NCI-H446 (cell line): ENCODE measurements at places on chromosomes 3 and 15.

- DNase-seq: no peak
Measured at GRCh38 chr3:46503200-46503874, 5.6 kb downstream of the RTP3 start.

- no peak for DNase-seq
Measured at GRCh38 chr3:155084567-155084966, 4.4 kb downstream of the MME start.

- DNase-seq: peak; percentile 15
Measured at GRCh38 chr15:26391567-26392194, 381.2 kb downstream of the GABRB3 start.

DNA sequence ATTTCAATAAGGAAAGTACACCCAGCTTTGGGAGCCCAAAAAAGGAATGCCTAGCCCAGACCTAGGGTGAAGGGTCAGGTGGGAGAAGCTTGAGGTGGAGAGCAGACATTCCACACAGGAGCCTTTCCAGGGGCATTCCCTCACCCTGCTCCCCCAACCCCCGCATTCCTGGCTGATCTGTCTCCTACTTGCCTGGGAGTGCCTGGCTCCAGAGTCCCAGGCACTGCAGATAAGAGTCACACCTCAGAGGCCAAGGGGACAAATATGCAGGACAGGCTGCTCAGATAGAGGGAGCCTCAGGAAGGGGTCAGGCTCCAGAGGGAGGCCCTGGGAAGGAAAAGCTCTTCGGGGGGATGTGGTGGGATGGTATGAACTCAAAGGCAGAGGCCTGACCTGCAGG lies 20.8 kb upstream of the HCN4 start:
- DNase-seq: no peak

DNA sequence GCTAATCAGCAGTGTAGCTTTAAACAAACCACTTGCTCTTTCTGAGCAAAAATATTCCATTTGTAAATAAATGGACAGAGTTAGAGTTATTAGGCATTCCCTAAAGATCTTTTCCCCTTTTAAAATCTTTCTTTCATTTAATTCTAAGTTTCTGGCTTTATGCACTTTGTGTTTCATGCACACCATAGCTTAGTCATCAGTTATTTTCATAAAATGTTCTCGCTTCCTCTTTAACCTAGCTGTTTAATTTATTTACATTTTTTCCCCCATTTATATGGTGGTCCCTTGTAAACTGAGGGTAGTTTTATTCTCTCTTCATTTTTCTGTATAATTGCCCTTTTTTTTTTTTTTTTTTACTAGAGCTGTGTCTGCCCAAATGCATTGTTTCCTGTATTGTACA lies 315.0 kb upstream of the LRRFIP2 start:
- DNase-seq: no peak

DNA sequence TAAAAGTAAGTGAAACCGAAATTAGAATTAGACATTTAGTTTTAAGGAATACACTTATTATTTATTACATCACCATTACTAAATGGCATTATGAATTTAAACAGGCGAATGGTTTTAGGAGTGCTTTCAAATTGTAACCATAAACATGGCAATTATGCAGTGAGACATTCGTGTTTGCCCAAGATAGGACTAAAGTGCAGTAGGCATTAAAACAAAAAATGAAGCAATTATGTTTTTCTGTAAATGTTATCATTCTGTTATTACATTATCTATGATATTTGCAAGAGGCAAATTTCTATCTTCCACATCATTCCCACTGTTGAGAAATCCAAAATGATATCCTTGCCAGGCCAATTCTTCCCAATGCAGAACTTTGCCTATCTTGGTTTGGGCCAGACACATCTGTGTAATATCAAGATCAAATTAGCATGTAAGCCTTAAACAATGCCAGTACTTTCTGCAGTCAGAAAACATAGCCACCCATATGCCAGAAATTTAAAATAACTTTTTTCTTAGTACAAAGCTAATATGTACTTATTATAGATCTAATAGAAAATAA lies 156.9 kb downstream of the ATP8B4 start:
- DNase-seq: no peak

DNA sequence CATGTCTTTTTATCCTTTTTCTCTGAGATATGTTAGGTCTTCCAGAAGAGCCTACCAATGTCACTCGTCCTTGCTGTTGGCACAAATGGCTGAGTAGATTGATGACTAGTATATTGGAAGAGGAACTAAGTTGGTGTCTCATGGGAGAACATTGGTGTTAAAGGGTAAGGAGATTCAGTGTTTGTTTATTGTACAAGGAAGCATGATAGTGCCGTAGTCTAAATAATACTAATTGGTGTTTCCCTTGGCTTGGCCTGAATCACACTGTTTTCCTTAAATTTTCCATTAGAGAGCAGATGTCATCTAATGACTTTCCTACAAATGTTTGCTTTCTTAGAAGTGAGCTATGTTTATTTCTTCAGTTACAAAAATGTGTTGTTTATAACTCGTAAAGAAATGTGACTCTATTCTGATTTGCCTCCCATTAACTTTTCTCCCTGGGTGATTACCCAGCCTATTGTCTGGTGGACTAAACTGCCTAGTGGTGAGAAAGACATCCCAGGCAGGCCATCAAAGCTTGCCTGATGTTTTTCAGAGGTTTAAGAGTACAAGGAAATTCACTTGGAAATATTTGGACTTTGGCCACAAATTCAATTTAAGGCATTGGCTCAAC lies 28.7 kb downstream of the ADAMTSL3 start:
- no peak for DNase-seq

DNA sequence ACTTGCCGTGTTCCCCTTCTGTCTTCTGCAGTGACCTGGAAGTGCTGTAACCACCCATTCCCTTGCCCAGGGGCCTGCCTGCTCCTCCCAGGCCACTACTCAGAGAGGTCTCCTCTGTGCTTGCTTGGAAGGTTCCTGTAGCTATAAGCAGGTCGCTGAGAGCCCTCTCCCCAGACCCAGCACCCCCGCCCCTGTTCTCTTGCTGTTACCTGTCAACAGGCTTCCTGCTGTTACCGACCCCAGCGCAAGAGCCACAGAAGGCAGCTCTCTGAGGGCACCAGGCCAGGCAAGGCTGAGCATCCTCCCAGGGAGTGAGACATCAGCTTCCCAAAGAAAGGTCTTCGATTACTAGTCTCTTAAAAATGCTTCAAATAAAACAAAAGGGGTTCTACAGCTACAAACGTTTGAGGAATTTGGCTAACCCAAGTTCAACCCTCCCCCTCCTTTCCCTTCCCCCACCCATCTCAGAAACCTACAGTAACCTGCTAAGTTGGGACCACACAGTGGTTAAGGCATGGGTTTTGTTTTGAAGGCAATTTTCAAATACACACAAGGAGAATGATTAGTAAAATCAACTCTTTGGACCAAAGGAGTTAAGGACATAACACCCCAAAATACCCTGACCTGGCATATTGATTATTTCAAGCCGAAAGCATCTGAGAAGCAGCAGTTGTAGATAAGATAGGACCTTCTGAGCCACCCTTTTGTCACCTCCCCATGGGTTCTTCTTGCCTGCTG lies 74.9 kb upstream of the MFGE8 start:
- no peak for DNase-seq

DNA sequence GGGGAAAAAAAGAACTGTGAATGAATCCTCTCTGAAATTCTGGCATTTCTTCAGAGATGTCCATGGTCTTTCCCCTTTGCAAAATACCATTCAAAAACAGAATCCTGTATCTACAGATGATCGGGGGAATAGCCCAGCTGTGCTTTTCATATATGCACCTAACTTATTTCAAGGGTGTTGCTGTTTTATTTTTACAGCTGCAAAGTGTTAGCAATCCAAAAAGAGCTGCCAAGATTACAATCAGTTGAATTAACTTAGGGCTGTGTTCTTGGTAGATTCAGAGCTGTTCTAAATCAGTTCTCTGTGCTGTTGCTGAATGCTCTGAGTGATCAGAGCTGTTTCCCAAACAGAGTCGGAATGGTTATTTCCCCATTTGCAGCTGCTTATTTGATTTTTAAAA lies 175.7 kb upstream of the SEMA6D start:
- no peak for DNase-seq

DNA sequence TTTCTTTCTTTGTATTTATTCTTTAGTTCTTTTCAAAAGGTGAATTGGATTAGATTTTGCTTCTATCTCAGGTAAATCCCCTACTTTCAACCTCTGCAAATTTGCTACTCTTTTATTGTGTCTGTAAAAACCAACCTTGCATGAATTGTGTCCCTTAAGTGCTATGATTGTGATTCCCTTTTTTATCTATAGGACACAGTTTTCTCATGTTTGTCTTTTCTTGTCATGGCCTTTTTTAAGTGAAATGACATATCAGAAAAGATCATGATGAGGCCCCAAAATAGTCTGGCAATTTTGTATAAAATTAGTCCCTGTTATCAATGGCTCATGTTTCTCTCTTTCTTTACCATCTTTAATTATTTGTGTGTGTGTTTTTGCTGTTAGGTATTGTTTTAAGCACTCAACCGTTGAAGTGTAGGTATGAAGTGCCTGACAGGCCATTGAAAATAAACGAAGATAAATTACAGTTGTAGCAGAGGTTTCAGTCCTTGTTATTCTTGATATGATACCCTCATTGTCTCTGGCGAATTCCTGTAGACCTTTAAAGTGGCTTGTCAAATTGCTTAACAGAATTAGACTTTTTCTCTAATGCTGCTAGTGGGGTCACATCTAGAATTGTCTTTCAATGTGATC lies 184.3 kb downstream of the UBE2E2 start:
- DNase-seq: no peak

DNA sequence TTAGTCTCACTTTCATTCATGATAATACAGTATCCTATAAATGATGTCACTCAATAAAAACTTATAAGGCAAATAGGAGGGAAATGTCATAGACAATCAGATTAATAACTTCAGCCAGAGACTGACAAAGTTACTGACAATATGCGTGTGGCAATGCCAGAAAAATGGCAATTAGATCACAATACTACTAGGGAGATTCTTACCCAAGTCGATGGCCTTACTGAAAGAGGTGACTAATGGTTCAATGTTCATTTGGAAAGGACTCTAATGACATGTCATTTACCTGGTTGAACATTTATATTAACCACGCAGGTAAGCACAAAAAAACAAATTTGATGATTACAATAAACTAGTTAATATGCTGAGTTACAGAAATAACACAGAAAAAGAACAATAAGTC lies 45.9 kb upstream of the WDR5B start:
- no peak for DNase-seq

- DNase-seq: no peak
Measured at GRCh38 chr15:23854912-23855659, 168.0 kb upstream of the NDN start.

DNA sequence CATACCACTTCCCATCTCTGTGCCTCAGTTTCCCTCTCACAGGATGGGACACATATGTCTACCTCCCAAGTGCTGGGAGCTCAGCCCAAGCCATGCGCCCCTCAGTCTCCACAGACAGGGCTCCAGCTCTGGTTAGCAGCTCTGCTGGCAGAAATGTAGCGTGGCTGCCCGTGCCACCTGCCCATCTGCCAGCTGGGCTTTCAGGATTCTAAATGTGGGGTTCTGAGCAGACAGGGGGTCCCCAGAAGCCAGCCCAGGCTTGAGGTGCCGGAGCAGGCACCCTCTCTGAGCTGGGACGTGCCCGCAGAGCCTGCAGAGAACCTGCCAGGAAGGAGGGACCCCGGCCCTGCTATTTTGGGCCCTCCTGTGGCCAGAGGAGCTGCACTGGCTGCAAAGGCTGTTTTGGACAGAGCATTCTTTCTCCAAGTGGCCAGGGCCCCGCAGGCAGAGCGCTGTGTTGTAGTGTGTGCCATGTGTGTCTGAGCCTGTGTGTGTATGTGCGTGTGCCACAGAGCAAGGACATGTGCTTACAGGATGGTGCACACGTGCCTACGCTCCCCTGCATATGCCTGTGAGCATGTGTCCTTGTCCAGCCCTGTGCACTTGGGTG lies 31.7 kb downstream of the PSTPIP1 start:
- no peak for DNase-seq

- no peak for DNase-seq
Measured at GRCh38 chr3:46370839-46371518, at the start of gene CCR5. CCR5 (plus strand) TSS chr3:46370946; CDS start chr3:46372903, 1,957 bp downstream.

DNA sequence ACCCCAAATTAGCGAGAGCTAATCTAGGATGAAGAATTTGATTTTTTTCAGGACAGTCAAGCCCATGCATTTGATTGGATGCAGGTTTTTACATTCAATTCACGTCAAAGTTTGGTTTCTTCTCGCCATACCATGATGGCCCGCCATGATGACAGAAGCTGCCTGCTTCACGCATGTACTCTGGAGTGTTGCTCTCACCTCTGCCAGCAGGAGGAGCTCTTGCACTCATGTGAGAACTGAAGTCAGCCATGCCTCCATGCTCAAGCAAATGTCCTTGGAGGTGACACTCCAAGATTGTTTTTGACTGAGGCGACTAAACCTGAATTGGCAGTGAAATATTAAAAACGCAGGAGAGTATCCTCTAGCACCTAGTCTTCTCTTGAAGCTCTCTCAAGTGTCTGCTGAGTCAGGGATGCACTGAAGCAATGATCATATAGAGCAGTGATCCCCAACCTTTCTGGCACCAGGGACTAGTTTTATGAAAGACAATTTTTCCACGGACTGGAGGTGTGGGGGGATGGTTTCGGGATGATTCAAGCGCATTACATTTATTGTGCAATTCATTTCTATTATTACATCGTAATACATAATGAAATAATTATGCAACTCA lies 120.9 kb downstream of the SAMMSON start:
- DNase-seq: peak; percentile 72

DNA sequence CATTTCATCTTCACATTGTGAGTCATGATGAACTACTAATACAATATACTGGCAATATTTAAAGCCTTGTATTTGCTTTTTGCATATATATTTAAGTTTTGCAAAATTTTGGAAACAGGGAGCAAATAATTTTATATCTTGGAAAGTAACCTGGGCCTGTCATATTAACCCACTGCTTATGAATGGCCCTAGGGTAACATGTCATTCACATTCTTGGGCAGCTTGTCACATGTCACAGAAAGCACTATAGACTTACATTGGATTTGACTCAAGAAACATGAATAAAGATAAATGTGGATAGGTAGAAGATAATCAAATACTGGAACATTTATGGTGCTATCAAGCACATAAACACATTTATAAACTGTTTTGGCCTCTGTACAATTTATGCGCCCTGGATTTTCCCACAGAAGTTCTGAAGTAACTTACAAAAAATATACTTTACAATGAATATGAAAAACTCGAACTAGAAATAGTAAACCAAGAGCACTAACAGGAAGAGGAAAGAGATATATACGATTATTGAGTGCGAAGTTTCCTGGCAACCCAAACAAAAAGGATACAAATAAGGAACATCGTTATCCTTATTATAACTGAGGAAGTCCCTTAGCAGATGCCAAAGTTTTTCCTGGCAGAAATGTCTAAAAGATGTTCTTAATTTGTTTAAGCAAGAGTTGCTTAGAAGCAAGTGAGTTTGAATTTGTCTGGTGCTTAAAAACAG lies 257.2 kb downstream of the RBMS3 start:
- DNase-seq: peak; percentile 1

GRCh38 chr3:50068134-50068533 lies 20.6 kb upstream of the RBM5 start:
- no peak for DNase-seq

GRCh38 chr3:21433751-21434150 lies 317.3 kb downstream of the ZNF385D start:
- DNase-seq: no peak

DNA sequence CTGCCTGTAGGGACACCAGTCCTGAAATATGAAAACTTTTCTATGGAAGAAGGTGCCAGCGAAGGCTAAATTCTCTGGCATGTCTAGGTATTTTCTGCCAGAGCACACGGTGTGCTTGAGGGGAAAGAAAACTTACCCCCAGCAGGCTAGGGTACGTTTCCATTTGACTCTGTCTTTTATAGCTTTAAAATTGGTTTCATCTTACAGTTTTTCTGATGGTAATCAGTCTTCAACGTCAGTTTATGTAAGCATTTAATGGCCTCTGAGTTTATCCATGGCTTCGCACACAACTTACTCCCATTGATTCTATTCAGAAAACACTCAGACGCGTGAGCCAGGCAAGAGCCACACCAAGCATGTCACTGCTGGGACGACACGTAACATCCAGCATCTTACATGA lies 249.7 kb downstream of the ADAMTS17 start:
- DNase-seq: no peak
